RPMI7951 (cell line): ENCODE measurements at places on chromosomes 16 and 17. TPM values are rescaled to one million over a fixed set of nuclear protein-coding genes. Genes with fewer than 3 reads are reported as not detected.

DNA sequence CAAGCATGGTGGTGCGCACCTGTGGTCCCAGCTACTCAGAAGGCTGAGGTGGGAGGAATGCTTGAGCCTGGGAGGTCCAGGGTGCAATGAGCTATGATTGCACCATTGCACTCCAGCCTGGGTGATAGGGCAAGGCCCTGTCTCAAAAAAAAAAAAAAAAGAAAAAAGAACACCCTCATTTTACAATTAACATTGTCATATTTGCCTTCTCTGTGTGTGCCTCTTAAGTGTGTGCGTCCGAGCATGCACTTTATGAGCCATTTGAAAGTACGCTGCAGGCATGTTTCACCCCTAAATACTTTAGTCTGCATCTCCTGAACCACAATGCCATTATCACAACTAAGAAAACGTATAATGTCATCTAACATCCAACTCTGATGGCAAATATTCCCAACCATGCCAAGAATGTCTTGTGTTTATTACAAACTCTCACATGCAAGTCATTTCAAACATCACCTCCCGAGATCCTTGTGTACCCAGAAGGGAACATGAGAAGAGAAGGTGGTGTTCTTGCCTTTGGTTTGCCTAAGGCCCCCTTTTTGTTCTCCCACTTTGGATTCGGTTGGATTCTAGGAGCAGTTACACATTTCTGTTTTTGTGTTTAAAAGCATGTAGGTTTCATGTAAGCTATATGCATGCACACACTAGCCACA lies 38.0 kb downstream of the CDH1 start:
- no peak for DNase-seq

DNA sequence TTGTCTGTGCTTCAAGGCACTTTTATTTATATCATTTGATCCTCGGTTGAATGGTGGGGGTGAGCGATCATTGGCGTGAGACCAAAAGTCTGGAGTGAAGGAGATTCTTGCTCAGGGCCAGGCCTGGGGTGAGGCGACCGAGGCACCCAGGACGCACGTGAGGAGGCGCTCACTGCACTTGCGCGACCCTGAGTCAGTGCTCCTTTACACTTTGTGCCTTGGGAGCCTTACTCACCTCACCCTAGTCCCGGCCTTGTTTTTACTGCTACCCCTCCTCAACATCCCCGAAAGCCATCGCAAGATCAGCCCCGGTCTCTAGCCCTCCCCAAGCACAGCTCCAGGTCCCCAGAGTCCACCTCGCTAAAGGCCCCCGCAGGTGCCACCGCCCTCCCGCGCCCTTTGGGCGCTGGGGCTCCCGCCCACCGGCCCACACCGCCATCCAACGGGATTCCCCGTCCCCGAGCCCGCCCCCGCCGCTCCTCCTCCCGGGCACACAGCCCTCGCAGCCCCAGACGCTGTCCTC lies 496 bp downstream of the EZH1 start:
- peak; percentile 41 for DNase-seq

DNA sequence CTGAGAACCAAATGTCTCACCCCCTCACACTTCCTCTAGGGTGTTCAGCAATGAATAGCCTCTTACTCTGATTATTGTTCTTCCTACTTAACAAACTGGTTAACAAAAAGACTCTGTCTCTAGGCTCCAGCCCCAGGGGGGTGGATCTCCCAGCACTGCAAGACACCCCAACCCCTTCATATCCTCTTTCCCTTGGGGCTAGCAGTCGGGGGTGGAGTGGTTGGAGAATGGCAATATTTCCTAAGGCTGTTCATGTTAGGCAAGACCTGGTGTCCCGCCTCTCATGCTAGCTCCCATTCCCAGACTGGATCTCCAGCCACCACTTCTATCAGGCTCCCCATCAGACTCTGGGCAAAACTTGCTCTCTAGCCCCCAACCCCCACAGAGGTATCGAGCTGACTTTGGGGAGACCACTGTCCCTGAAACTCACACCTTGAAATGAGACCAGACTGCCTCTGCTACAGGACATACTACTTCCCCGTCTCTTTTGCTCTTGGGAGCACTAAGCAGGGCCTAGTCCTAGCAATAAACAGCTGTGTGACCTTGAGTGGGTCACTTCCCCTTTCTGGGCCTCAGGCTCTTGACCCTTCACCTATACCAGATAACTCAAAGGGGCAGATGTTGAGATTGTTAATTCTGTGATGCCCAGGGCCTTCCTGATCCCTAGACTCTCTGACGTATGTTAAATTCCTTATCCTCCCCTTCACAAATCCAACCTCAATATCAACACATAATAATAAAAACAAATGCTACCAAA lies 2.4 kb downstream of the SLC25A35 start:
- DNase-seq = no peak

DNA sequence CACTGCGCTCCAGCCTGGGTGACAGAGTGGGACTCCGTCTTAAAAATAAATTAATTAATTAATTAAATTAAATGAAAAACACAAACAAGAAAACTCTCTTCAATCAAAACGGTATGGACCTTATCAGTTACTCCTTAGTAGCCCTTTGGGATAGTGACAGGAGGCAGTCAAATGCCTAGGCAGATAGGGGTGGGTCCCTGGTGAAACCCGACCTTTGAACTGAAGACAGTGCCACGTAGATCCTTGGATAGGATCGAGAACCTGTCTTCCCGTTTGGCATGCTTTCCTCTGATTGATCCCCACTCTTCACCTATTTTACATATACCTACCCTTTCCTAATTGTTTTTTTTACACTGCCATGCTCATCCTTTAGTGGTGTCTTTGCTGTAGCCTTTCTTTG lies 22.2 kb upstream of the DHRS7B start:
- DNase-seq = no peak

- no peak for DNase-seq
Observed at GRCh38 chr17:57357830-57358430, 101.6 kb downstream of the MSI2 start.

- DNase-seq = no peak
Observed at GRCh38 chr17:14552306-14552705, 251.4 kb downstream of the HS3ST3B1 start.

DNA sequence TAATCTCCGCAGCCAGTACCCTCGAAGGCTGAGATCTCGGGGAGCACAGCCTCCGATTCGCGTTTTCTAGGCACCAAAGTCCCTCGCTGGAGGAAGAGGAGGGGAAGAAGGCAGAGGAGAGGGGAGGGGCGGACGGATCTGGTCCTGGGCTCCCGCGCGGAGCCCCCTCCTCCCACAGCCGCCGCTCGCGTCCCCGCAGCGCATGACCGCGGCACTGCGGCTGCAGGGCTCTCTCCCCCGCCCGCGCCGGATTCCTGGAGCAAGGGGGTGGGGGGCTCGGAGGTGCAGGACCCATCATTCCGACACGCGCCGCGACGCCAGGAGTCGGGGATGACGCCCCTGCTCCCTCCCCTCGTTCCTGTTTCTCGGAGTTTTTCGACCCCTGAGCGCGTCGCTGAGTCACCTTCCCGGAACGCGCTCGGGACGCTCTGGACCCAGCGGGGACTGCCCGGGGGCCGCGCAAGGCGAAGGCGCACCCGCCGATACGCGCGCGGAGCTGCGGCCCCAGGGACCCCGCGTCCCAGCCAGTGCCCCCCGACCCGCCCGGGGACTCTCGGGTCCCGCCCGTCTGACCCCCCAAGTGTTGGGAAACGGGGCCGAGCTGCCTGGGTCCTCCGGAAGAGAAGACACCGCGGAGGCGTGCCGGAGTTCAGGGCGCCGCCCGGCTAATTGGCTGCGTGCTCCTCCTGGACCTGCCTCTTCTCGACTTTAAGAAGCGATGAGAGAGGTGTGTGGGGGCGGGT lies 1.4 kb upstream of the SPHK1 start:
- peak; percentile 63 for DNase-seq

DNA sequence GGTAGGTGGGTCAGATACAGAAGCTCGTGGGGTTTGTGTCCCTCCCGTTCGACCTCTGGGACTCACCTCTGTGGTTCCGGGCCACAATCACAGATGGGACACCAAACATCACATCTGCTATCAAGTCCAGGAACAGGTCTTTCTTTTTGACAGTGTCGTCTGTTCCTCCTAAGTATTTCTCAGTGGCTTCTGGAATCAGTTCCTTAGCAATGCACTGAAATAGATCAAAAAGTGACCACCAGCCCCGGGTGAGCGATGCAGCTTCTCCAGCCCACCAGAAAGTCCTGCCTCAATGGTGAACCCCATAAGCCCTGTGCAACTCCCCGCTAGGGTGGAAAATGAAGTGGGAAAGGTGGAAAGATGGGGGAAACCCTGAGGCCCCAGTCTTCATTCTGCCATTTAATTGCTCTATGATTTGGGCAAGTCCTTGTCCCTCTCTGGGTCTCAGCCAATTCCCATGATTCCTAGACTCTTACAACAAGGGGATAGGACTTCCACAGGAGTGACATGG lies 22.4 kb downstream of the CES1 start:
- no peak for DNase-seq

- DNase-seq = no peak
Observed at GRCh38 chr16:81179219-81179618, 59.3 kb upstream of the BCO1 start.

The OR3A3 gene
- total RNA-seq = not detected in 2 replicates

The PPY gene
- total RNA-seq = not detected in 2 replicates

The ZNF598 gene
- 9.7 and 13.6 TPM in 2 replicates for total RNA-seq

The KRT222 gene
- total RNA-seq = not detected in 2 replicates

The TBC1D3K gene
- not detected in 2 replicates for total RNA-seq

The CD300LG gene
- total RNA-seq = not detected in 2 replicates

The KRT24 gene
- total RNA-seq = not detected in 2 replicates

The UTS2R gene
- not detected in 2 replicates for total RNA-seq
